Amniotic stem cell (primary cell): ENCODE measurements at places on chromosomes 12 and 14.

GRCh38 chr14:44030831-44031383 lies 476.2 kb downstream of the FSCB start:
- DNase-seq: no peak

GRCh38 chr12:75705749-75706711 lies 194.6 kb upstream of the KRR1 start:
- peak; percentile 82 for DNase-seq

- no peak for DNase-seq
Measured at GRCh38 chr14:21978184-21978998, 304.8 kb upstream of the OR4E1 start.

DNA sequence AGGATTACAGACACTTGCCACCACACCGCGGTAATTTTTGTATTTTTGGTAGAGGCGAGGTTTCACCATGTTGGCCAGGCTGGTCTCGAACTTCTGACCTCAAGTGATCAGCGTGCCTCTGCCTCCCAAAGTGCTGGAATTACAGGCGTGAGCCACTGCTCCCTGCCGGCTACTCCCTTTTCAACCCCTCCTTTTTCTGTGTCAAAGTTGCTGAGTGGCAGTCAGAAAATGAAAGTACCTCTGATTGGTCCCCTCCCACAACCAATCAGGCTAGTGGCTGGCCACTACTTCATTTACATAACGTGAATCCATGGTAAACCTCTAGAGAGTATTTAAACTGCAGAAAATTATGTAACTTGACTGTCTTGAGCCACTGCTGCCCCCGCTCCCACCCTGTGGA lies 5.9 kb downstream of the RESF1 start:
- no peak for DNase-seq

DNA sequence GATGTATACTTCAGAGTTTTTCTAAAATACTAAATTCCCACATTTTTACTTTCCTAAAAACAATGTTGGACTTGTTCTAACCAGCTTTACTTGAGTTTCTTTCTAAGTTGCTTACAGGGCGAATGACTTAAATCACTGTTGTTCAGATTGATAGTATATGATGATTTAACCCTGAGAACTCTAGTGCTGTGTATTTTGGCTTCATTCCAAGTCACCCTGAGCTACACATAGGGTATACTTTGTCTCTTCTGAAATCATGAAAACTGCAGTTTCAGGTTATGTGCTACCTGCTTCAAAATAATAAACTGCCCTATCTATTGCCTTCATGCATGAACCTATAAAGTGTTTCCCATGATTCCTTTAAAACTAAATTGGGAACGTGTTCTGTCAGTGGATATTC lies 162.5 kb upstream of the PDE3A start:
- no peak for DNase-seq

DNA sequence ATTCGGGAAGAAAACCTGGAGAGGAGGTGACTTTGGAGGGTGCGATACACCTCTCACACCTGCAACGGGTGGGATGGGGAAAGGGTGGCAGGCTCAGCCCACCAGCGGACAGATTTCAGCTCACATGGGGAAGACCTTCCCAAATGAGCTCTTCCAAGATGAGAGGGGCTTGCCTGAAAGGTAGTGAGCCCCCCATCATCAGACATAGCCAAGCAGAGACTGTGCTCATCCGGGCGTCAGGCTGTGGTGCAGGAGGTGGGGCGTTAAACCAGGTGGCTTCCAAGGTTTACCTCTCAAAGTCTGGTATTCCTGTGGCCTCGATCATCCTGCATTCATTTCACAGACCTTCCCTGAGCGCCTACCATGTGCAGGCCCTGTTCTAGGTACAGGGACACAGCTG lies 105.4 kb upstream of the FKBP4 start:
- no peak for DNase-seq

DNA sequence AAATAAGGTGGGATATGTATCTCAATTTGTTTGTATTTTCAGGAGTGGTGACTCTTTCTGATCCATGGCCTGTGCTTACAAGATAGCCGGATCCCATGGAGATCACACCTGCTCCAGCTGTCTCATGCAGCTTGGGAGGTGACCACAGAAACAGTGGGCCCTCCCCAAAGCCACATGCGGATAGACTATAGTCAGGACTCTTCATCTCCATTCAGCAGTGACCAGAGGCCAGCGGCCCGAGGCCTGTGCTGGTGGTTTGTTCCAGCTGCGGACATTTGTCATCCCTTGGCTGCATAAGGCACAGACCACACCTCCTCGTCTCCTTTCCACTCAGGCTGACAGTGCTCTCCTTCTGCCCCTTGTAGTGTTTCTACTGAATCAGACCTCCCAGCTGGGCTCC lies 14.7 kb upstream of the WNT5B start:
- DNase-seq: no peak
